ENCODE measurements at places on chromosomes 3 and 15.

DNA sequence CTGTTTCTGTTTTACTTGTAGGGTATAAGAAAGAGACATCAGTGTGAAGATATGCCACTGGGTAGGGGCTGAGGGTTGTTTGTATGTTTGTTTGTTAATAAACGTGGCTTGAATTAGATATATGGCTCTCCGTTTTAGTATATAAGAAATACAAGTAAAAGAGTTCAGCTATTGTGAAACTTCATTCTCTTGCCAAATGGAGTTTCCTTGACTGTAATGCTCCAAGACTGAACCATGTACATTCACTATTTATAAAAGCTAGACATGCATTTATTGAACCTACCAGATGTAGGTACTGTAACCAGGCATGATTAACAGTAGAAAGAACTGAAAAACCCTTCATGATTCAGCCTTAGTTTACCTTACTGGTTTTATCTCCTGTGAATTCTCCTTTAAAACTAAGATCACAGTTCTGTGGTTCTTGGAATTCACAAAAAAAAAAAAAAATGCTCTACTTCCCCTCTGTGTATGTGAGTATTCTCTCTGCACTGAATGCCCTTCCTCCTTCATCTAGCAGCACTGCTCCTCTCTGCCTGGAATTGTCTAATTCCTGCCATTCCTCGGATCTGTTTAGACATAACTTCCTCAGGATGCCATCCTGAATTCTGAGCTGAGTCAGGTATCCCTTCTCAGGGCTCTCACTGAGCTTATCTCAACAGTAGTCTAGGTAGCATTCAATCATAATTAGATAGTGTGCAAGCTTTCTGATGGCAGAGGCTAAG, 504.4 kb downstream of the FHIT start:
- no peak for DNase-seq

- no peak for DNase-seq
These were observed 20.3 kb downstream of the PLSCR2 start for GRCh38 chr3:146449076-146449475.

GRCh38 chr3:196793246-196793645, 53.6 kb downstream of the PAK2 start:
- DNase-seq = no peak

- no peak for DNase-seq
These were observed 272.4 kb downstream of the THRB start for GRCh38 chr3:24222165-24222805.

- DNase-seq = no peak
These were observed 425.9 kb upstream of the ZNF385D start for GRCh38 chr3:22176911-22177310.

- DNase-seq = no peak
These were observed 31.6 kb upstream of the PDZRN3 start for GRCh38 chr3:73656241-73656890.

DNA sequence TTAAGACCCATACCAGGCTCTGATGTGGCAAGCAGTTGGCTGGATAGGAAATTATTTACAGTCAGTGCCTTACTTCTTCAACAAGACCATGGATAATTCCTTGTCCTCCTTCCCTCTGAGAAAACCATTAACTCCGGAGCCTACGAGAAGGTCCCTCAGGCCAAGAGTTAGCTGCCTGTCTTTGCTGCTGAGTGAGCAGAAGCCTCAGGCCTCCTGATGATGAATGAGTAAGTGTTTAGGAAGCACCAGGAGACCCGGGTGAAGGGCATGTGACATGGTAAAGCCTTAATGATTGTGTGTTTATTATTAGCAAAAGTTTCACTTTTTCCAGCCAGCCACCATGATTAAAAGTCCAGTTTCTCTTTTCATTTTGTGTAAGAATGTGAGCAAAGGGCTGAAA, 174.9 kb upstream of the TOPAZ1 start:
- no peak for DNase-seq

GRCh38 chr15:101133751-101134261, 118.0 kb downstream of the CHSY1 start:
- DNase-seq = no peak
